GM12878 (cell line): ENCODE measurements at places on chromosomes 7 and 10. TPM values are rescaled to one million over a fixed set of nuclear protein-coding genes. Genes with fewer than 3 reads are reported as not detected.

The EPO gene
- 0.16 TPM in 1 of 2 replicates, not detected in the other for total RNA-seq

The NPM3 gene
- total RNA-seq, result 113 and 118 TPM in 2 replicates

The FAM25G gene
- total RNA-seq, result not detected in 2 replicates

The FRMD4A gene
- 62.2 and 65.5 TPM in 2 replicates for total RNA-seq

The NPFFR1 gene
- total RNA-seq, result not detected in 2 replicates

The HMX3 gene
- total RNA-seq, result 54.6 and 60.5 TPM in 2 replicates

The ADIRF gene
- 0.64 and 0.72 TPM in 2 replicates for total RNA-seq

The ASB10 gene
- not detected in 2 replicates for total RNA-seq

The PRKG1 gene
- 0.05 TPM in 1 of 2 replicates, not detected in the other for total RNA-seq

The MOGAT3 gene
- not detected in 2 replicates for total RNA-seq

The LEP gene
- total RNA-seq, result not detected in 2 replicates

The SLC35G1 gene
- 6.2 and 6.6 TPM in 2 replicates for total RNA-seq

The SMO gene
- 9.6 and 11.2 TPM in 2 replicates for total RNA-seq

The XPNPEP1 gene
- total RNA-seq, result 43.7 and 44.6 TPM in 2 replicates

The RNF133 gene
- total RNA-seq, result not detected in 2 replicates

The MYOZ1 gene
- total RNA-seq, result 0.66 and 0.67 TPM in 2 replicates

The FOXI2 gene
- not detected in 2 replicates for total RNA-seq

The WDR11 gene
- 38.2 and 43.4 TPM in 2 replicates for total RNA-seq

The LBX1 gene
- total RNA-seq, result not detected in 2 replicates

The PHYHIPL gene
- 0.11 and 0.26 TPM in 2 replicates for total RNA-seq

The TMEM184A gene
- total RNA-seq, result 0.15 TPM in 1 of 2 replicates, not detected in the other

The OR6V1 gene
- not detected in 2 replicates for total RNA-seq

The ZNF775 gene
- 12.1 and 14.3 TPM in 2 replicates for total RNA-seq

The MMD2 gene
- not detected in 2 replicates for total RNA-seq

The AGMO gene
- not detected in 2 replicates for total RNA-seq

The CHST15 gene
- 0.32 and 0.51 TPM in 2 replicates for total RNA-seq

The CCDC136 gene
- total RNA-seq, result 1.8 and 2.8 TPM in 2 replicates

The MARCHF5 gene
- 30.7 and 33.7 TPM in 2 replicates for total RNA-seq

The HERPUD2 gene
- 13.0 and 13.3 TPM in 2 replicates for total RNA-seq

The GRM3 gene
- total RNA-seq, result 0.21 and 0.49 TPM in 2 replicates

The ANLN gene
- total RNA-seq, result 29.1 and 30.3 TPM in 2 replicates

The AKR1C8 gene
- not detected in 2 replicates for total RNA-seq

The EEPD1 gene
- total RNA-seq, result 0.45 and 1.0 TPM in 2 replicates

The NAT16 gene
- total RNA-seq, result not detected in 2 replicates

The SFRP5 gene
- total RNA-seq, result 0.11 TPM in 1 of 2 replicates, not detected in the other

The SLC18A3 gene
- not detected in 2 replicates for total RNA-seq

The SPDYE5 gene
- not detected in 2 replicates for total RNA-seq

The RBAK gene
- 8.0 and 8.7 TPM in 2 replicates for total RNA-seq

The SEMA3C gene
- 0.19 and 0.41 TPM in 2 replicates for total RNA-seq

The HHEX gene
- 17.8 and 21.6 TPM in 2 replicates for total RNA-seq

The SPACDR gene
- total RNA-seq, result 1.1 and 1.5 TPM in 2 replicates

The GNG11 gene
- 0.74 and 0.85 TPM in 2 replicates for total RNA-seq

The TMEM139 gene
- not detected in 2 replicates for total RNA-seq
